ENCODE measurements at places on chromosomes 16 and 17.

DNA sequence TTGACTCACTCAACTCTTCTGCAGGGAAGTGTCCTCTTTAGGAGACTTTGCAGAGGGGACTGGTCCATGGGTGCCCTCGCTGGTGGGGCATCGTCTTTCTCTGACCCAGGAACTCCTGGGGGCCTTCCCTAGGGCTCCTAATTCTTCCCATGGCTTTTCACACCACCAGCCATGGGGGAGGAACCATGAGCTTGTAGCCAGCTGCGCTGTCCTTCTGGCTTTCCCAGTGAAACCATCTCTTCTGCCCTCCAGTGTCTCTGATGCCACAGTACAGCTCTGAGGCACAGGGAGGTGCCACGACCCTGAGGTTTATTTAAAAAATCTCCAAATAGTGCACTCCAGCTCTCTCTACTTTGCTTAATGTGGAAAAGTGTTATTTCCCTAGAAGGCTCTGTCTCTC is 78.6 kb downstream of the SDR42E1 start:
- DNase-seq = no peak

DNA sequence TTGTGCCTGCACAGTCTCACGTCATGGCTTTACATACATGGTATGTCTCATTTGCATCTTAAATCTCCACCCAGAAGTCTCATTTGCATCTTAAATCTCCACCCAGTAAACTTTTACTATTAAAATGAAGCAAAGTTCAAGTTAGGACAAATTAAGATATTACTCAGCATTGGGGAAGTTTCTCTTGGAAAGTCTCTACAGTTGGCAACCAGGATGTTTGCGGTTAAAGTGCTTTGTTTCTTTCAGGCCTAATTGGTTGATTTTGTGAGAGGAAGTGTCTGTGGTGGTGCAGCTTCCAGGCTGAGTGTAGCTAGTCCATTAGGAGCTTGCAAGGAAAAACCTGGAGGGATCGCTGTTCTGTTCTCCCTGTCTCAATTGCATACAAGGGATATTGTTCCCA is 1373.3 kb upstream of the GOT2 start:
- peak; percentile 84 for DNase-seq

DNA sequence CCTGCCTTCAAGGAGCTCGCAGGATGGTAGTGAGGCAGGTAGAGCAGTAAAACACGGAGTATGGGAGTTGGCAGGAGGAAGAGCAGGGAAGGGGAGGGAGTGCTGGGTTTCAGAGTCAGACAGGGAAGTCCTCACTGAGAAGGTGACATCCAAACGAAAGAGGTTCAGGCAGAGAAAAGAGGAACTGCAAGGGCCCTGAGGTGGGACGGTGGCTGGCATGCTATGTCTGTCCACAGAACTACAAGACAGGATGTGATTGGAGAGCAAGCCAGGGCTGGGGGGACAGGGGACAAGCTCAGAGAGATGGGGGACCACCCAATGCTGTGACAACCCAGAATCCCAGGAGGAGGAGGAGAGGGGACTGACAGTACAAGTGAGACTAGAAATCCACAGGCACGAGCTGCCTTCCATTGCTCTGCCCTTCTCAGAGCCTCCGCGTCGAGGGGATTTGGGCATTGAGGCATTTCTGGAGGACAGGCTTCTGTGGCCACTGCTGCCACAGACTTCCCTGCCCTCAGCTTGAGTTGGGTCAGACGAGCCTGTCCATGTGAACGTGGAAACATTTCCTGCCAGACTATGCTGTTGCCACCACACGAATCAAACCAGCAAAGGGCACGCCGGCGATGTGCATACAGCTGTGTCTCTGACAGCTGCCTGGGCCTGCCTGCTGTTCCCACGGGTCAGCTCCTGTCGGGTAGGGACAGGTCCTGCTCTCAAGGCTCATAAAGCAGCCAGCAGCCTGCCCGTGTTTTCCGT is 100.1 kb downstream of the RAB11FIP4 start:
- DNase-seq = no peak

GRCh38 chr17:48735062-48735351 is 6.5 kb upstream of the HOXB13 start:
- no peak for DNase-seq

- DNase-seq = no peak
These were observed at the start of gene ACE for GRCh38 chr17:63476854-63477479. ACE (plus strand) TSS chr17:63477061; CDS start chr17:63477095, 34 bp downstream.

DNA sequence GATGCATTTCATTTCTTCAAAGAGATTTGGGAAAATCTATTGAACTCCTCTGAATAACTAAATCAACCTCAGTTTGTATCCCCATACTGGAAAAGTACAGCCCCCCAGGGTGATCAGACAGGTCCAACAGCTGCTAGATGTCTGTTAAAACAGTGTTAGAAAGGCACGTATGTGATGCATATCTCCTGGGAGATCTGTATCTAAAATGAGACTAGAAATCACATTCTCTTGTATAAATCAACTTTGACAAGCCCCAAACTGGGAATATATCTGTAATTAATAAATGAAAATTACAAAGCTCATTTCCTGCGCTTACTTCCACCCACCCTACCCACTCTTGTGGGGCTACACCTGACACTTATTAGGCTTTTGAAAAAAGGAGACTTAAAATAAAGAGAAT is 3.8 kb upstream of the KIF2B start:
- no peak for DNase-seq

- no peak for DNase-seq
These were observed 48.6 kb downstream of the ABCA8 start for GRCh38 chr17:68906638-68907037.

DNA sequence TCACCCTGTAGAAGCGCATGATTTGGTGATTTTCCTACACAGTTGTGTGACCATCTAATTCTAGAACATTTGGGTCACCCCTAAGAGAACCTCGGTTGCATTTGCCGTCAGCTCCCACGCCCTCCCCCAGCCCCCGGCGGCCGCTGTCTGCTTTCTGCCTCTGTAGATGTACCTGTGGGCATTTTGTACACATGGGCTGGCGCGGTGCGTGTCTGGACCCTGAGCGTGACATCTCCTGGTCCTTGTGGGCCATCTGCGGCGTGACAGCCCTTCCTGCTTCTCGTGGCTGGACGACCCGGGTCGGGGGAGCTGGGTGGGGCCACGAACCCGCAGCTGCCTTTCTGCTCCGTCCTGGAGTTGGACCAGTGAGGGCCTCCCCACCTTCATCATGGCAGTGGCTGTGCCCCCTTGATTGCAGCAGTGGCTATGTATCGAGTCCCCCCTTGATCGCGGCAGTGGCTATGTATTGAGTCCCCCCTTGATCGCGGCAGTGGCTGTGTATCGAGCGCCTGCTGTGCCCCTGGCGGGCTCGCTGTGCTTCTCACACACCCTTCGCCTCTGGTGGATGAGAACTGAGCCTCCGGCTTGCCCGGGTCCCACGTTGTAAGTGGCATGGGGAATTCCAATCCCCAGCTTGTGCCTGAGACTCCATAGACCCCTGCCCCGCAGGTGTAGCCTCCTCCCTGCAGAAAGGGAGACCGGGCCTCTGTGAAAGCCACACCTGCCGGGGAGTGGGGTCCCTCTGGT is 24.1 kb downstream of the GSE1 start:
- no peak for DNase-seq

DNA sequence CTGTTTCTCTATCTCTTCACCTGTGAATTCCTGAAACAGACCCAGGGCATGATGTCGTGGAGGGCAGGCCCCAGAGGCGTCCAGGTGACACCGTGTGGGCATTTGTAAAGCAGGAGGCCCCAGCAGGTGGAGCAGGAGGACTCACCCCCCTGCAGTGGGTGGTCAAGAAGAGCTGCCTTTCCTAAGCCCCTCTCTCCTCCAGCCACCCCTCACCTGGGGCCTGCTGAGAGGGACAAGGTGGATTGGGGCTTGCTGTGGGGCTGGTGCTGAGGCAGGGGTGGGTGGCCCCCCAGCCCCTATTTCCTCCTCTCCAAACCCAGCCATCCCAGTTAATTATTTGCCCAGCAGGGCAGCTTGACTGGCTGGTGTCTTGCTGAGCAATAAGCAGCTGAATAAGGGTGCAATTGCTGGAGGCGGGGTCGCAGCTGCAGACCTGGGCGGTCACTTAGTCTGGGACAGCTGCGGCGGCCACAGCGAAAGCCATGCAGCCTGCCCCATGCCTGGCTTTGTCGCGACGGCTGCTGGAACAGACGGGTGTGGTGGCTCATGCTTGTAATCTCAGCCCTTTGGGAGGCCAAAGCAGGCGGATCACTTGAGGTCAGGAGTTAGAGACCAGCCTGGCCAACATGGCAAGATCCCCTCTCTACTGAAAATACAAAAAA is 56.4 kb downstream of the JPH3 start:
- DNase-seq = no peak

DNA sequence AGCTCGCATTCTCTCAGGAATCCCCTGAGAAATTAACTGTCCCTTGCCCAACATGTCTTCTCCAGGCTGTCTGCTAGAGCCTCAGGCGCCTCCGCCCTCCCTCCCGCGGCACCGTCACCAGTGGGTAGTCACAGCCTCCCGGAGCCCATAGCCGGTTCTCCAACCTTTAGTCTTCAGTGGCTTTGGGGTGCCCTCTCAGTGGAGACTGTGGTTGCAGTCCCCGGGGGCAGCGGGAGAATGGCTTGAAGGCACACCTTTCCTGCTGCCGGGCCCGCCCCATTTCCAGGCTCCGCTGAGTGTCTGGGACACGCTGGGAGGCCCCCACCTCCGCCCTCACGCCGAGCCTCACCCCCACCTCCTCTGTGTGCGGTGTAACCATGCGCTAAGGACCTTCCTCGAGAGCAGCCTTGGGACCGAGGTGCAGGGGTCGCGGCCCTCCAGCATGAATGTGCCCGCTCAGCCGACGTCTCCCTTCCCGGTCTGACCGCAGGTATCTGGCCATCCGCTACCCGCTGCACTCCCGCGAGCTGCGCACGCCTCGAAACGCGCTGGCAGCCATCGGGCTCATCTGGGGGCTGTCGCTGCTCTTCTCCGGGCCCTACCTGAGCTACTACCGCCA is 1.7 kb downstream of the GALR2 start:
- no peak for DNase-seq

- DNase-seq = peak; percentile 97
These were observed 220.5 kb downstream of the PARN start for GRCh38 chr16:14409563-14409962.

- DNase-seq = peak; percentile 39
These were observed 70.1 kb downstream of the NLK start for GRCh38 chr17:28112606-28113005.

DNA sequence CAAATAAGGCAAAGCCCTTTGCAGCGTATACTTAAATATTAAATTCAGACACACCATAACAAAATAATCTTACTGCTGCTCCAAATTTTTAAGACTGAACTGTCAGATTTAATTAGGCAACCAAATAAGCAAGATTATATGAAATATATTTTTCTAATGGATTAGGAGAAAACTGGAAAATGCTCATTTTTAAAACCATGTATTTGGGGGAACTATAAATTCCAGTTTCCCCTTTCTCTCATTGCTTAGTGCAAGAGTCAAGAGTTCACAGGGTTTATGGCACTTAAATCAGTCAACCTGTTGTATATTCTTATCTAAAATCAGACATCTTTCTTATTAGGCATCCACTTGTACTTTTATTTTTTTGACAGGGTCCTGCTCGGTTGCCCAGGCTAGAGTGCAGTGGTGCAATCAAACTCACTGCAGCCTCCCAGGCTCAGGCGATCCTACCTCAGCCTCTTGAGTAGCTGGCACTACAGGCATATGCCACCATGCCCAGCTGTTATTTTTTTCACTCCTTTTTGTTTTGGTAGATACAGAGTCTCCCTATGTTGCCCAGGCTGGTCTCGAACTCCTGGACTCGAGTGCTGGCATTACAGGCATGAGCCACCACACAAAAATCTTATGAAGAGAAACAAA is 2.1 kb upstream of the KANSL1 start:
- no peak for DNase-seq

All from AG10803 (cell line).